ENCODE measurements at places on chromosomes 13 and 19. TPM values are rescaled to one million over a fixed set of nuclear protein-coding genes. Genes with fewer than 3 reads are reported as not detected.
A peak's percentile ranks its signal among the peaks of the same experiment; 100 is the strongest.

- no peak for DNase-seq
These were observed 98.7 kb downstream of the CCNA1 start for GRCh38 chr13:36530861-36531590.

DNA sequence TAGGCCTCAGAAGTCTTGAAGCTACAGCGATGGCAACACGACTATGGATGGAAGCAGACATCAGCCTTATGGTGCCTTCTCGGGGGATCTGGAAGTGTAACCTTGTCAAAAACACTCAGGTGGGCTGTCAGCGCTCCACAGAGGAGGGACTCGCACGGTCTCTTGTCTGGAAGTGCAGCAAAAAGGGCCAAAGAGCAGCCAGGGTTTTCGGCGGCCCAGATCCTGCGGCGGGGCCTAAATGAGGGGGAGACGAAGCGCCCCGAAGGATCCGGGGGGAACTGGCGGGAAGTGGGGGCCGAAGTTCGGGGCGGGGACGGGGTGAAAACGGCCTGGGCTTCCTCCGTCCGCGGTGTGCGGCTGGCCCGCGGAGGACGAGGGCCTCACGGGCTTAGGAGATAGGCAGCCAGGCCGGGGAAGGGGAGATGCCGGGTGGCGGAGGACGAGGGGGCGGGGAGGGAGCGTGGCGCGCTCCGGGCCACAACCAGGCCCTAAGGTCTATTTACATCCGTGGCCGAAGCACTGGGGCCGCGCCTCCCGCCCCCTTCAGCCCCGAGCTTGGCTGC lies 637 bp downstream of the RANBP3 start:
- no peak for DNase-seq

GRCh38 chr13:35812736-35813135 lies 318.4 kb downstream of the DCLK1 start:
- DNase-seq = no peak

- DNase-seq = no peak
These were observed 1.5 kb upstream of the RGCC start for GRCh38 chr13:41455725-41456419.

Gene TNNT1
- 317 TPM for total RNA-seq

Gene HSH2D
- 14.5 TPM for total RNA-seq

GRCh38 chr19:6095760-6096159 lies 14.5 kb downstream of the RFX2 start:
- no peak for DNase-seq

GRCh38 chr19:39131255-39131755 lies 5.7 kb downstream of the PAK4 start:
- no peak for DNase-seq

DNA sequence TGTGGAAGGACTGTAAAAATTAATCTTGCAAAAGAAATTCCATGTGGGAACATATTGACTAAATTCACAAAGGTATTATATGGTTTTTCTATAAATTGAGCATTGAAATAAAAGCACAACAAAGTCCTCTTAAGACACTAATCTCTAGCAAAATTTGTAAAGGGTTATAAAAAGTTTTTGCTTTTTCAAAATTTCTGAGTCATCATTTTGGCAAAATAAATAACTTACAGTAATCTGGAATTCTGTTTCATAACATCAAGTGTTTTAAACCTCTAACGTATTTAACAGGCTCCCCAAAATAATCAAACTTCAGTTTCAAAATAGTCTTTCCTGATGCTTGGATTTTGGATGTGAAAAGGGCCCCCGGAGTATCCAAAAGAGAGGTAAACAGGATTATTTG lies 26.0 kb downstream of the MED4 start:
- no peak for DNase-seq

Gene FCGBP
- 0.52 TPM for total RNA-seq

- peak; percentile 70 for DNase-seq
These were observed 665 bp downstream of the GPX4 start for GRCh38 chr19:1104311-1105007.

DNA sequence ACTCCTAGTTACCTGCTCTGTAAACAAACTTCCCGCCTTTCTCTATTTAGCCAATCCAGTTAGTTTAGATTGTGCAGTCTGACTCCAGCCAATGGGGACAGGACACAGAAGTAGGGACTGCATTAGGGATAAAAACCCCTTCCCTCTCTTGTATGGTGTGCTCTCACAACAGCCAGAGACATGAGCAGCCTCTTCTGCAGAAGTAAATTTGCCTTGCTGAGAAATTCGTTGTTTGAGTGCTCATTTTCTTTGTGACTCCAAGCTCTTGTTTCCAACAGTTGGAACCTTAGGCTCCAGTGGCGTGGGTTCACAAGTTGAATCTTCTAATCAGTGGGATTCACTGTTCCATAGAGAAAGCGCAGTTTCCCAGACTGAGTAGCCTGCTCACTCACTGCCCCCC lies 66.1 kb downstream of the ZNF93 start:
- DNase-seq = no peak

Gene IRS2
- 7.5 TPM for total RNA-seq

- no peak for DNase-seq
These were observed 43.4 kb downstream of the BICRA start for GRCh38 chr19:47652285-47652684.

DNA sequence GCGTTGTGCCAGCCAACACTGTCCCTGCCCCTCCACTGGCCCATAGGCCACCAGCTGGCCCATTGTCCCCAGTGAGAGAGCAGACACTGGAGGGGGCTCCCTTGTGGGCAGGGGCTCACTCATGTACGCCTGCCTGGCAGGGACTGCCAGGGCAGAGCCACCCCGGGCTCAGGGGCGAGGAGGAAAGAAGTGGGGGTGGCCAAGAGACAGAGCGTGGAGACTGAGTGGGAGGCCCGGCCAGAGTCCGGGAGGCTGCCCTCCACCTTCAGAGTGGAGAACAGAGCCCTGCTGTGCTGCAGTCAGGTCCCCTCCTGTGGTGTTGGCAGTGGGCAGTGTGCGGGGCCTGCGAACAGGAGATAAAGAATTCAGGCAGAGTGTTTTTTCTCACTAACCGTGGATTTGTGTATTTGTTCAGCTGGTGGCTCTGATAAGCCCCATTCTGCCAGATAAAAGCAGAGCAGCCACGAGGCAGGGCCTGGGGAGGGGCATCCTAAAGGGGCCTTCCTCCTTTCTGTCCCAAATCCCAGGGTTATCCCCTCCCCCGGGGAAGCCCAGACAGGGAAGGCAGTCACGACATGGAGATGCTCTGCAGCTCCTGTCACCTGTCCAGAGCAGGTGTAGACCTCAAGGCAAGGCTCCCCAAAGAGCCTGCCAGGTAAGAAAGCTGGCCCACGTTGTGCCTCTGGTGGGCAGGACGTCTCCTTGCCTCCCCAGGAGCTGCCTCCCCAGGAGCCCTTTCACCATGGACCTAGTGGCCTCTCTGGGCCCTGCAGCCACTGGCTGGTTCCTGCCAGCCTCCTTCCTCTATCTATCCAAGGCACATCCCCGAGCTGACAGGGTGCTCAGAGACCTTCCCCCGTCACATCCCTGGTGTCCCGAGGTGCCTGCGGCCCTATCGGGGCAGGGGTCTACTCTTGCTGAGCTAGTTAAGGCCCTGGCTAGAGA lies 33.0 kb downstream of the LYL1 start:
- DNase-seq = no peak

- peak; percentile 89 for DNase-seq
These were observed 4.9 kb downstream of the ADAMTSL5 start for GRCh38 chr19:1507763-1508506.

DNA sequence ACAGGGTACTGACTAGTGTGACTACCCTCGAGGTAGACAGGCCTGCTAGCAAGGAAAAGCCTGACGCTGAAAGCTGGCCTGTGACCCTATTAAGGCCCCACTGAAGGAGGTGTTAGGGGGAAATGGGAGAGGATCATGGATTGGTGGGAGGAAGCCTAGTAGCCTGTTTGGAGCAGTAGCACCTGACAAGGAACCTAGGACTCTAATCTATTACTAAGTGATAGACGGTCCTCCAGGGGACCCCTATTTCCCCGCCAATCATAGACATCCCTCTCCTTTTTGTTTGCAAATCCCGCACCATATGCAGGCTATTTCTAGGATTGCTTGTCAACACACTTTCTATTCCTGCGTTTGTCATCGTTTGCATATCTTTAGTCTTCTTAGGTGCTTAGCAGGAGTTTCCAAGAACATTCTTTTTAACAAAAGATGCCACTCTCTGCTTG lies 1338.8 kb upstream of the MIR17HG start:
- DNase-seq = no peak

GRCh38 chr13:36681894-36682624 lies 8.2 kb downstream of the SERTM1 start:
- DNase-seq = no peak

Gene MBD3L3
- not detected for total RNA-seq

Measured in PC-3 (cell line).